PC-3 (cell line): ENCODE measurements at places on chromosomes 1 and 21.

DNA sequence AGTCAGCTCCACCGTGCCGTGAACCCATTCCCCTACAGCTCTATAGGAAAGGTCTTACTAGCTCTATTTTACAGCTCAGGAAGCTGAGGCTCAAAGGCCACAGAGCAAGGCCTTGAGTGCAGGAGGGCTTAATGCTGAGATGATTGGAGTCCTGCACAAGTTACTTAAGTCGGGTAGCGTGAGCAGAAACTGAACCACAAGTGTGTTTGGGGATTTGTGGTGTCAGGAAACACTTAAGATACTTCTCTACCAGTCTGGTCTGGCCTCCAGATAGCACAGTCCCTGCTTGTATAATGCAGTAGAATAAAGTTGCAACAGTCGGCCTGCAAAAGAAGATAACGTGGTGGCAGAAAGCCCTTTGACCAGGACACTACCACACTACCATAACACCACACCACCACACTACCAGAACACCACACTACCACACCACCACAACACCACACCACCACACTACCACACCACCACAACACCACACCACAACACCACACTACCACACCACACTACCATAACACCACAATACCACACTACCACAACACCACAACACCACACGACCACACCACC, 118.1 kb downstream of the SPSB1 start:
- no peak for DNase-seq

GRCh38 chr1:54814571-54814970, 13.4 kb upstream of the TTC22 start:
- no peak for DNase-seq

- DNase-seq, result no peak
These were observed 16.7 kb downstream of the LPAR3 start for GRCh38 chr1:84876353-84876752.

DNA sequence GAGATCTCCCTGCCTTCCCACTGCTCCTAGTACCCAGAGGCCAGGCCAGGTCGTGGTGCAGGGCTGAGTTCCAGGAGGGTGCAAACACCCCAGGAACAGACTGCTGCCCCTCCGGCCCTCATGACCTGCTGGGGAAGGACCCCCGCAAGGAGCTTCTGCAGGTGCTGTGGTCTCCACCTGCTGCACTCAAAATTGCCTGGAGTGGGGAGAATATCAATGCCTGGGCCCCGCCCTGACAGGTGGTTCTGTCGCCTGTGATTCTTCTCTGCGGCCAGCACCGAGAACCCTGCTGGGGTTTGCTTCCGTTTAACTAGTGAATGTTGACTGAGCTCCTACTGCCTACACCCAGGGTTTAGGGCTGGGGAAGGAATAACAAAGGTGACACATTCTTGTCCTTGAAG, 2.1 kb upstream of the TFF3 start:
- DNase-seq, result no peak

- DNase-seq, result peak; percentile 9
These were observed 85.2 kb upstream of the VAV3 start for GRCh38 chr1:108050158-108050557.

DNA sequence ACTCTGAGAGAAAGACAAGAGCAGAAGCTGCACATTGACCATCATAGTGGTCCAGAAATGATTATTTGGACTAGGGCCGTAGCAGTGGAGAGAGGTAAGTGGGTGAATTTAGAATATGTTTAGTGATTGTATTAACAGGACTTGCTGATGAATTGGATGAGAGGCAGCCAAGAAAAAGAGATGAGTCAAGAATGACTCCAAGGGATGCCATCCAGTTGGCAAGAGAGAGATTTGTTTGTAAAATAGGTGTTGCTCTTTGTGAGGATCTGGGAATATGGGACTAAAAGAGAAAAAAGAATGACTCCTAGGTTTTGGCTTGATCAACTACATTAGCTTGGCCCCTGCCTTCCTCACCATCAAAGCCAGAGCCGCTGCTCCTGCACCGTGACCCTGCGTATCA, 54.2 kb upstream of the ARTN start:
- DNase-seq, result peak; percentile 92

GRCh38 chr1:234780112-234780511, 170.1 kb upstream of the IRF2BP2 start:
- DNase-seq, result no peak

DNA sequence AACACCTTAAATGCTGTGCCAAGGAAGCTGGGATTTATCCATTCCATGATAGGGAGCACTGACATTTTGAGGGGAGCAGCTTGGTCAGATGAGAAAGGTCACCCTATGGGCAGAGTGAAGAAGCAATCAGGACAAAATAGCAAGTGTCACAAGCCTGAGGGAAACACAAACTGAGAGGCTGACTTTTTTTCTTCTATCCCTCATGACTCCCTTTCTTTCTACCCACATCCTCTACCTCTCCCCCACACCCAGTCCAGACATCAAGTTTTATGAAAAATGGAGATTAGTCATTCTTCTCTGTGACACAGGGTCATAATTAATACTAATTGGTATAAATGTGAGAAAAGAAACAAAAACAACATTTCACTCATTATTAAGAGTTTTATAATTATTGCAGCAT, 103.1 kb downstream of the SLC25A24 start:
- DNase-seq, result no peak

DNA sequence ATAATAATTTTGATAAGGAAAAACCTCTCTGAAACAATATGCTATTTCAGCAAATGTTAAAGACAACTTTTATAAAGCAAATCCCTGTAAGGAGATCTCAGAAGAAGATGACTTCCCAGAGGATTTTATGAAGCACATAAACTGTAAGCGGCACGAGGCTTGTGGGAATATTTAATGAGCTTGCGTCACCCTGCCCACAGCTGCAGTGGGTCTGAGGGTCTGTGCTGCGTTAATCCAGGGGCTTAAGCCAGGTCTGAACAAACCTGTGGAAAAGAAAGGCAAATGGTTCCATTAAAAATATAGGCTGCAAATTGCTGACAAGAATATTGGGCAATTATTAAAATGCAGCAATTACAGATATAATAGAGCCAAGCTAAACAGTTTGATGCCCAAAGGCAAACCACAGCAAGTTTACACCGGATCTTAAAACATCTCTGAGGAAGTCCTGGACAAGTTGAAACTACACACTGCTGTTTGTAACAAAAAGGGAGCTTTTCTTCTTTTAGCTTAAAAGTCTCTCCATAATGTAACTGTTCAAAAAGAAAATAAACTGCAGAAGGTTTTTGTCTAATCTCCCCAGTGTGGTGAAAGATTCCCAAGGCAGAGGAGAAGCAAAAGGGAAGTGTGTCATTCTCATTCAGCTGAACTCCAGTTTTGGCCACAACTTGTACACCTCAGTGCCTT, 21.8 kb downstream of the TGFBR3 start:
- DNase-seq, result peak; percentile 50

- no peak for DNase-seq
These were observed 1.9 kb downstream of the RNF187 start for GRCh38 chr1:228488818-228489674.

DNA sequence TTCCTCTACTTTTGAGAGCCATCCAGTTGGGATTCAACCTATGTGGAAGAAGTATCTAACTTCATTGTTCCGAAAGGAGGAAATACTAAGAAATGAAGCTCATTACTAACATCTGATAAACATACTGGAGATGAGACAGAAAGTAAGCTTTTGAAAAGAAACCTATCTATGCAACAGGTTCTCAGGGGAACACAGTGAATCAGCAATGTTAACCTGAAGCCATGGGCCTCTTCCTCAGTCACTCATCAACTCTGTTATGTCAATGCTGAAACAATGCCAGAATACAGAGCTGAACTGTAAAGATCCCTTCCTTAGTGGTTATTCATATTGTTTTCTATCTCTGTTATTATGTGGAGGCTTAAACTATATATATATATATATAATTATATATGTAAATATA, 55.5 kb upstream of the ESRRG start:
- DNase-seq, result no peak

DNA sequence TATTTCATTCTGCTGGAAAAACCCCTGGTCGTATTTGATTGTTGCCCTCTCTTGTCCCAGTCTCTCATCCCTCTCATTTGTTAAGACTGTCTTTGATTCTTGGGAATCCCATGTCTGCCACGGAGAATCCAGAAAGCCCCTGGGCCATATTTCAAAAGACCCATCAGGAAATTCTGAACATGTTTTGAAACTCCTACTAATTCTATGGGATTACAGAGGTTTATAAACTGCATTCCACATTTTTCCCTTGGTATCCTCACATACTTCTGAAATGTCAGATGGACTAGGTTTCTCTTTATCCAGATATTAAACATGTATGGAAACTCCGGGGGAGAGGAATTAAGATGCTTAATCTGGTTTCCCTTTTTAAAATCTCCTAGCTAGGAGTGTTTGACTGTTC, 80.0 kb downstream of the HUNK start:
- no peak for DNase-seq

DNA sequence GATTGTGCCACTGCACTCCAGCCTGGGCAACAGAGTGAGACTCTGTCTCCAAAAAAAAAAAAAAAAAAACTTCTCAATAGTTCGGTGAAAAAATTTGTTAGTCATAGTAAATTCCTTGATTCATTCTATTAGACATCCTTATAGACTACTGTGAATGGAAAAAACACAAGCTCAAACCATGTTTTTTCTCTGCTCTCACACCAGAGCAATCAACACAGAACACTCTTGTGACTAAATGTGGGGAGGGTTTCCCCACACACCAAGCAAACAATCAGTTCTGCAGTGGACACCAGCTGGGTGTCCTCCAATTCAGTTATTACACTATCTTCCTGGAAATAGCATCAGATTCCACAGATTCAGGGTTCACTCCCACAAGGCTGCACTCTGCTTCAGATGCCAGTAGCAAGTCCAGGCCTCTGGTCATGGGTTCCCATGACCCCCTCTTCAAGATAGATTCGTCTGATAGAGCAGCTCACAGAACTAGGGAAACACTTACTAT, 69.1 kb upstream of the TEKT2 start:
- DNase-seq, result no peak

DNA sequence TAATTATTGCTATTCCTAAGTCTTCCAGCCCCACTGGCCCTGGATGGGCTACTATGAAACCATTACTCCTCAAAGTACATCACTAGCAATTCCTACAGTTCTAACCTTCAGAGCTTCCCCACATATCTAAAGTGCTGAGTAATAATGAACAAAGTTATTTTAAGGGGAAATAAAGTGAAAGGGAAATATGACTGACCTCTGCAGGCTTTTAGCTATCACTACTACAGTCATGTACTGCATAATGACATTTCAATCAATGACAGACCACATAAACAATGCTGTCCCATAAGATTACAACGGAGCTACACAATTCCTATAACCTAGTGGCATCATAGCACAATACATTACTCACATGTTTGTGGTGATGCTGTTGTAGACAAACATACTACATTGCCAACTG, 32.5 kb upstream of the ASPM start:
- peak; percentile 26 for DNase-seq

GRCh38 chr1:40849801-40850592, 12.2 kb downstream of the CITED4 start:
- peak; percentile 78 for DNase-seq

- DNase-seq, result peak; percentile 59
These were observed 34.5 kb downstream of the TMPRSS15 start for GRCh38 chr21:18369115-18369514.

DNA sequence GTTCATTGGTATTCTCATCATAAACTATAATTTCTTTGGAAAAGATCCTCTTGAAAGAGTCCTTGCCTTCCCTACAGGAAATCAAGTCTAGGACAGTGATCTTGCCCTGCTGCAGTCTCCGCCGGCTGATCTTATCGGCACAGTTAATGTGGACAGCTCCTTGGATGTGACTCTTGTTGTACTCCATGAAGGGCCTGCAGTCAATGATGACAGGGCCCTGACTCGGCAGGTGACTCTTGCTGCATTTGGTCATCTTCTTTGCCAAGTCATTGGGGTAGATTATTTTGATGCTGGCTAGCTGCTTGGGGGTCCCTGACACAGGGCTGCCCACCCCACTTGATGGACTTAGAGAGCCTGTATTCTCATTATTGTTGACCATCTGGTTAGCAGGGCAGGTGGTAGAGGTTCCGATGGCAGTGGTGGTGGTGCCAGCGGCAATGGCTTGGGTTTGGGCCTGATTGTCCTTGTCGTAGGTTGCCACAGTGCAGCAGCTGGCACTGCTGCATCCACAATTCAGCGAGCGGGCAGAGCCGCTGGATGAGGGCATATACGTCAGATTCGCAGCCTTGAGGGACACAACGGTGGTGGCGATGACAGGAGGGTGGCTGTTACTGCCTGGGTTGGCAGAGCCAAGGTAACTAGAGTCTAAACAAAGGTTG, 2.7 kb downstream of the DUSP10 start:
- DNase-seq, result no peak

DNA sequence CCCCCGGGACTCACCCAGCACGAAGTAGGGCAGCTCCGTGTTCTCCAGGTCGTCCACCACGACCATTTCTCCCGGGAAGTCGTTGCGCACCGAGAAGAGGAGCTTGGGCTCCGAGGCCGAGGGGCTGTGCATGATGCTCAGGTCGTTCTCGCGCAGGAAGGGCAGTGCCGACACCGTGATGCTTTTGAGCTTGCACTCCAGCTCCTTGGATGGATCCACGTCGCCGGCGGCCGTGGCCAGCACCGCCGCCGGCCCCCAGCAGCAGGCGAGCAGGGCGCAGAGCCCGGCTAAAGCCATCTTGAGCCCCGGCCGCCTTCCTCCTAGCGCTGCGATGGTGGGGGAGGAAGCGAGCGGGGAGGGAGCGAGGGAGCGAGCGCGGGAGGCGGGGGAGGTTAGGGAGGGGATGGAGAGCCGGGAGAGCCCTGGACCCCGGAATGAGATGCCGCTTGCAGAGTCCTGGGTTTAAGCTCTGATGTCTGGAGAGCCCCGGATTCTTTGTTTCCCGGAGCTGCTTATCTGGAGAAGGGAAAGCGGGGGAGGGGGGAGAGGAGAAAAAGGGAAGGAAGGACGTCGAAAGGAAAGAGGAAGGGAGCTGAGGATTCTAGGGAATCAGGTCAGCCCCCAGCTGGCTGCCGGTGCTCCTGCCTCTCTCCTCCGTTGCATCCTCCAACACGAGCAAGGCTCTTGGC, at the start of gene ASTN1:
ASTN1 (minus strand) TSS at position 333 of the 689 bp plus-strand sequence; CDS start at position 297, 36 bp downstream.
- DNase-seq, result no peak

DNA sequence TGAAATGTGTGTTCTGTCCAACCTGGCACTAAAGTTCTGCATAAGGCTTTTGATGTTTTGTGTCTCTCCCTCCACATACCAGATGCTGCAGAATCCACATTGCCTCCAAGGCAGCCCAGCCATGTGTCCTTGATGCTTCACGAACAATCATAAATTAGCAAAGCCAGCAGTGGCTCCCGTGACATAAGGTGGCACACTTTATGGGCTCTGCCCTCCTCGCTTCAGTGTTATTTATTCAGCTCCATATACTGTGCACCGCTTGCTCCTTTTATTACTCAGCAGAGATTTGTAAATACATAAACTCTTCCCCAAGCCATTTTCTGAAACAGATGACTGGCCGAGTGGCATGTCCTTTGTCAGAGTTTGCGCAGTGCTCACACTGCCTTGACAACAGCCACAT, 112.8 kb upstream of the SLC35F3 start:
- no peak for DNase-seq

- no peak for DNase-seq
These were observed 7.8 kb downstream of the ERI3 start for GRCh38 chr1:44347280-44347679.

- peak; percentile 85 for DNase-seq
These were observed 3.9 kb upstream of the RPTN start for GRCh38 chr1:152162792-152163463.

GRCh38 chr1:29827801-29828525, 591.6 kb downstream of the PTPRU start:
- no peak for DNase-seq
